ENCODE measurements at places on chromosomes 11 and 22.

GRCh38 chr11:46967962-46968361 is 31.4 kb downstream of the CSTPP1 start:
- DNase-seq = no peak

DNA sequence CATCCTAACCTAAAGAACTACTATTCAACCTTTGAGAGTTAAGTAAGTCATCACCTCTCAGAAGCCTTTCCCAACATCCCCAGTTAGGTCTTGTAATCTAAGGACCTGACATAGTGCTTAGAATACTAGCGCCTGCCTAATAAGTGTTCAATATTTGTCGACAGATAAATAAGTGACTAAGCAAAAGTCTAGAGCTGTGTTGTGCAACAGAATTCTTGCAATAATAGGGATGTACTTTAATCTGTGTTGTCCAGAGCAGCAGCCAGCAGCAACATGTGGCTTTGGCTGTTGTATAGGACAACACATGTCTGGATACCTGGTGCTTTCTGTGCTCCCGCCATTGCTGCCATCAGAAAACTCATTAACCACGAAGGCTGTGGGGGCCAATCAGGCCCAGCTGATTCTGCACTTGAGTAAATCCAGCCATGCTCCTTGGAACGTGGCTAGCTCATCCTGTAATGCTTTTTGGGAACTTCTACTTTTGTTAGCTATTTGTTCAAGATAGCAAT is 66.8 kb upstream of the NTM start:
- no peak for DNase-seq

GRCh38 chr11:106827687-106828086 is 190.6 kb downstream of the GUCY1A2 start:
- no peak for DNase-seq

- DNase-seq = no peak
Measured at GRCh38 chr11:134362192-134362901, 30.6 kb downstream of the GLB1L2 start.

GRCh38 chr11:113906516-113906915 is 1.9 kb downstream of the HTR3B start:
- DNase-seq = no peak

DNA sequence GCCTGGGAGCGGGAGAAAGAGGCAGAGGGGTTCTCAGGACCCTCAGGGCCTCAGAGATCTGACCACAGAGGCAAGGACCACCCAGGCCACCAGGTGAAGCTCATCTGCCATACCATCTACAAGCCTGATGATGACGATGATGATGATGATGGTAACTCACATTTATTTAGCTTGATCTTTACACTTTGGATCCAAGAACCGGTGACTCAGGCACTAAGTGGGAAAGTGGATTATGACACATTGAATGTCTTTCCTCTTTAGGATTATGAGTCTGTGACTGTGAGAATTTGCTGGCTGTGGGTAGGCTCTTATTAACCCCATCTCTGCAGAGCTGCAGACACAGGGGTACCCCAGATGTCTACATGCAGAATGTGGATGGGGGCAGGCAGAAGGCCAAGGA is 110.3 kb downstream of the DSCAML1 start:
- no peak for DNase-seq

- no peak for DNase-seq
Measured at GRCh38 chr11:45304111-45304991, 18.2 kb upstream of the SYT13 start.

DNA sequence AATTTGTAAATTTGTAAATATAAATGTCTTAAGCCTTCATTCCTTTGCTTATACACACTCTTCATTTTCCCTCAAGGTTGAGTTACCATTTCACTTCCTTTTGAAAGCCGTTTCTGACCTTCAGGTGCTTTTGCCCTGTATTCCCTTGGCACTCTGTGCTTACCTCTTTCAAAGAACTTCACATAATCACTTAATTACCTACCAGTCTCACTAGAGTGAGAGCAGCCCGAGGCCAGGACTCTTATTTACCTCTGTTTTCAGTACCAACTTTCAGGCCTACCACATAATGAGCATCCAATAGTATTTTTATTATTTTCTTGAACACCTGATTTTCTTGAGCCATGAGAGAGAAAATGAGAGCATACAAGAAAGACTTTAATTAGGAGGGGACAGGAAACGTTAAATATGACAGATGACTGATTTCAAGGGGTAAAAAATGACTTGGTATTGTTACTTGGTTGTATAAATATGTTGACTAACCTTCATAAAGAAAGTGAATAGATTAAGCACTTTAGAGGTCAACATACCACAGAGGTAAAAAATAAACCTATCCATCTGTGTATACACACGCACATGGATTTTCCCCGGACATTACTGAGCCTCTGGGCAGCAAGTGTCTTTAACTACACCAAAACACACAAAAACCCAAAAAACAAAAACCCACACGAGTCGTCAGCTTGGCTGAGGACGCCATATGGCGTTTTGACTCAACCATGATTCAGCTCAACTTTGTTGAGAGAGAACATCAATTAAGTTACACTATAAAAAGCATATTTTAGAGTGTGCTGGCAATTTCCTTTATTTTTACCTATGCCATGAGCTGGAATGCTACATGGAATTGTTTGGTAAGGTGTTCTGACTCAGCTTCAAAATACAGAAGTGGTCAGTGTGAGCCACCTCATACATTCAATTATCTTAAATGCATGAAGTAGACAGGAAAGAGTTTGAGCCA is 7.6 kb downstream of the ATXN10 start:
- DNase-seq = no peak

DNA sequence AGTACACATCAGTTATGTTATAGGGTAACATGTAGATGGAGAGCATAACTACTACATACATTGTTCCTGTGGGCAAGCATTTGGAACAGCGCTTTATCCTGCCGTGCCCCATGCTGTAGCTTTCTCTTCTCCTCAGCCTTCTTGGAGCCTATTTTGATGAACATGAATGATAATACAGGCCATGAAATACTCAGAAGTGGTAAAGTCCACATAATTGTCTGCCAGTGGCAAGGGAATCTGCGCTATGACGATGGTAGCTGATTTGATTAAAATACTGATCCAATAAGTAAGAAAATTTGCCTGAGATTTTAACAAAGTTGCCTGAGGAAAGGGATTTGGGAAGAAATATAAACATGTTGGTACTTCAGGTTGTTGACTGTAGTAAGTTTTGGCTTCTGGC is 23.3 kb downstream of the ALKBH3 start:
- DNase-seq = no peak

DNA sequence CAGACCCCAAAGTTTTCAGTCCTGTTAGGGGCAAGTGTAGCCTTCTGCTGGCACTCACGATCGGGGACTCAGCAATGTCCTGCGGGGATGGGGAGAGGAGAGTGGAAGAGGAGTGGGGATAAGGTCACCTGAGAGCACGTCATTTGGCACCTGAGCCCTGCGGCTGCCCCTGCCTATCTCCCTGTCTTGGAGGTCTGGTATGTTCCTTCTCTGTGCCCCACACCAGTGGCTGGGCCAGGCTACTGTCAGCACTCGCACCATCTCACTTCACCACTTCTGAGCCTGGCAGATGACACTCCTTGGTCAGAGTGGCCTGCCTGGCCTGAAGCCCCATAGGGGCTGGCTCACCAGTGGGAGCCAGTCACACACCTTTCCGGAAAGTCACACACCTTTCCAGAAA is 20.1 kb upstream of the CHADL start:
- no peak for DNase-seq

- DNase-seq = peak; percentile 81
Measured at GRCh38 chr11:67382276-67383136, 9.1 kb upstream of the CLCF1 start.

- no peak for DNase-seq
Measured at GRCh38 chr22:19932367-19933206, 9.0 kb upstream of the COMT start.

- no peak for DNase-seq
Measured at GRCh38 chr11:86809561-86809960, 9.2 kb downstream of the PRSS23 start.

- no peak for DNase-seq
Measured at GRCh38 chr11:109586789-109587188, 164.8 kb downstream of the C11orf87 start.

DNA sequence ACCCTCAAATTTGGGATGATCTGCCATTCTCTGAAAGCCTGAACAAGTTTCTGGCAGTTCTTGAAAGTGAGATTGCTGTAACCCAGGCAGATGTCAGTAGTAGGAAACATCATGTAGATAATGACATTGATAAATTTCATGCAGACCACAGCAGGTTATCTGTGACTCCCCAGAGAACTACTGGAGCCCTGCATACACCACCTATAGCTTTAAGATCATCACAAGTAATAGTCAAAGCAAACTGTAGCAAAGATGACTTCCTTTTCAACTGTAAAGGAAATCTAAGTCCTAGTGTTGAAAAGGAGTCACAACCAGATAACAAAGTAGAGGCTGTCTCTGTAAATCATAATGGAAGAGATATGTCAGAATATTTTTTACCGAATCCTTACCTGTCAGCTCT is 31.0 kb downstream of the DDIAS start:
- no peak for DNase-seq

DNA sequence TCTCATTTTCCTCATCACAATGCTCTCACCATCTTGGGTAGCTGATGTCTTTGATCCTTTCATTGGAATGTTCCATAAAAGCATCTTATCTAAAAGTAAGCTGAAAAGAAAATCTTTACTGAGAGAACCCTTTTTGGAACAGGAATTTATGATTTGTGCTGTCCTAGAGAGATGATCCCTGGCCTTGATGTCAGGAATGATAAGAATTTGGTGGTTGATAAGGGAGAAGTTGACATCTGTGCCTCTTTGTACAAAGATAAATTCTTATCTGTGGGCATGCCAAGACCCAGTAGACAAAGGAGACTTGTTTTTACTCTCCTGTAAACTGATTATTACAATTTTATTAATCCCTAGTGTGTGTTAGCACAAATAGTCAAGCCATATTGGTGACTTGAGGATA is 36.9 kb downstream of the NAALAD2 start:
- no peak for DNase-seq

- no peak for DNase-seq
Measured at GRCh38 chr11:73521621-73522020, 76.3 kb downstream of the FAM168A start.

DNA sequence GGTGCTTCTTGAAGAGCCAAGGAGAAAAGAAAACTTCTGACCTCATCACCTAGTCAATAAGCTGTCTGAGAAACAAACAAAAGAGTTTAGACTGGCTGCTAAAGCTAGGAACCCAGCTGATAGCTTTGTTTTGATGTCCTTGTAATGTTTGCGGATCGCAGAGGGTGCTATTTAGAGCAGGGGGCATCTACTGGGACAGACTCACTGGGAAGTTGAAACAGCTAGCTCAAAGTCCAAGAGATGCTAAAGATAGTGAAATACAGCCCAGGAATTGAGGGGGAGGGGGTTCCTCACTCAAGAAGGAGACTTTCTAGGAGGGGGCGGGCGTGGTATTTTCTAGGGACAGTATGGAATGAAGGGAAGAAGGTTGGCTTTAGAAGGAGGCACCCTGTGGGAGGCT is 18.9 kb downstream of the ZBTB16 start:
- DNase-seq = no peak

- peak; percentile 34 for DNase-seq
Measured at GRCh38 chr11:119474682-119475596, 52.0 kb upstream of the THY1 start.

- DNase-seq = no peak
Measured at GRCh38 chr11:111814557-111815320, 48.5 kb upstream of the PPP2R1B start.

GRCh38 chr11:74332291-74332690 is 20.9 kb upstream of the P4HA3 start:
- no peak for DNase-seq

DNA sequence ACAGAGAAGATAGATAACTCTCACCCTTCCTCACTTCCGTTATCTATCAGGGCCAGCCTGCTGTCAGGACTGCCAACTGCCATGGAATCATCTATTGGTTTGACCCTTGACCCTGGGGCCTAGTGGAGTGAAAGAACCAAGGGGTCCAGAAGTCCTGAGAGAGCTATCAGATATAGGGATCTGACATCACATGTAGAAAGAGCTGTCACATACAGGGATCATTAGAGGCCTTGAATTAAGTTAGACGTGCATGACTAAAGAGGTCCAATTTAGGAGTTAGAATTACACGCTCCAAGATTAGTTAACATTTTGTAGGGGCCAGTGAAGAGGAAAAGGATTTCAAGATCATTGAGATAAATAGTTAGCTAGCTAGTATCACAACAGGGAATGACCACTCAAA is at the start of gene TMEM225:
TMEM225 (minus strand) TSS at position 101 of the 400 bp plus-strand sequence. CDS start 245 bp downstream, outside the sequence.
- DNase-seq = no peak

DNA sequence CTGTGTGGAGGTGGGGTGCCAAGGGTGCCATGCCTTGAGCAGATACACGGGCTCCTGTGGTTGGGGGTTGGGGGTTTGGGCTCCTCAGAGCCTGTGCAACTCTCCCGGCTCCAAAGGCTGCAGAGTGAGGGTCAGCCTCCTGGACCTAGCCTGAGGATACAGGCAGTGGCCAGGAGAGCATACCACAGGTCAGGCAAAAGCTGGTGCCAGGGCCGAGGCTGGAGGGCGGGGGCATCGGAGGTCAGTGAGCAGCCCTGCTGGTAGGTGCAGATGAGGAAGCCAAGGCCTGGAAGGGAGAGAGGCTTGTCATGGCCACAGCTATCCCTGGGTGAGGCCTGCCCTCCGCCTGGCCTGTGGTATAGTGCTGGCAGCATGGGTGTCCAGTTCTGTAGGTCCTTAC is 25.6 kb upstream of the DGCR8 start:
- no peak for DNase-seq

DNA sequence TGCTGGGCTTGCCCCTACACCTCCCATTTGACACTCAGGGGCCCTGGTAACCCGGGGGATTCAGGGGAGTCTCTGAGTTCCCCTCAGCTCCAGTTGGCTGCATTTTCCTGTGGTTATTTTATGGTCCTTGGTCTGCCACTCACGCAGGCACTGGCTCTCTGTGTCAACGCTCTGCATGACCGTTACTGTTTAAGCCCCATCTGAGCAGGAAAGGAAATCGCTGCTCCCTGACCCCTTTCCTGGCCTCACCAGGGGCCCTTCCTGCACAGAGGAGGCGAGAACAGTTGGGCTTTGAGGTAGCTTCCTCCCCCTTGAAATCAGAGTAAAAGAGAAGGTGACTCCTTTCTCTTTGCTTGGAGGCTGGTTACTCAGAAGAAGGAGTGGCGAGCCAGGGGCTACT is 2.4 kb downstream of the C1QTNF4 start:
- DNase-seq = no peak

DNA sequence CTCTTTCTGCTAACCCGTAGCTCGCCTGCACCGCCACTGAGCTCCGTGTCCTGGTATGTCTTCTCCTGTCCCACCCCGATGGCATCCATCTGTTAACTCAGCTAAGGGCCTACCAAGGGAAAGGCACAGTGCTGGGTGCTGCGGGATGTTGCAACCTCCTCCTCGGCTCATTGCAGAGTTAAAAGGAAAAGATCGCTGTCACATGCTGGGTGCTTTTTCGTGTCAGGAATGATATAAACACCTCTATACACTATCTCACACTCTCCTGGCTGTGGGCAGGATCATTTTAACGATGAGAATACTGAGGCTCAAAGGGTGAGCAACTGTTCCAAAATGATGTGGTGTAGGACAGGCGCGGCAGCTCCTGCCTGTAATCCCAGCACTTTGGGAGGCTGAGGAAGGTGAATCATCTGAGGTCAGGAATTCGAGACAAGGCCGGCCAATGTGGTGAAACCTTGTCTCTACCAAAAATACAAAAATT is 10.1 kb downstream of the TXN2 start:
- no peak for DNase-seq
